ENCODE measurements at places on chromosomes 6 and 20.

GRCh38 chr6:9062596-9062995, 627.3 kb upstream of the SLC35B3 start:
- DNase-seq, result no peak

GRCh38 chr6:42452171-42453030, 675 bp upstream of the TRERF1 start:
- peak; percentile 42 for DNase-seq

DNA sequence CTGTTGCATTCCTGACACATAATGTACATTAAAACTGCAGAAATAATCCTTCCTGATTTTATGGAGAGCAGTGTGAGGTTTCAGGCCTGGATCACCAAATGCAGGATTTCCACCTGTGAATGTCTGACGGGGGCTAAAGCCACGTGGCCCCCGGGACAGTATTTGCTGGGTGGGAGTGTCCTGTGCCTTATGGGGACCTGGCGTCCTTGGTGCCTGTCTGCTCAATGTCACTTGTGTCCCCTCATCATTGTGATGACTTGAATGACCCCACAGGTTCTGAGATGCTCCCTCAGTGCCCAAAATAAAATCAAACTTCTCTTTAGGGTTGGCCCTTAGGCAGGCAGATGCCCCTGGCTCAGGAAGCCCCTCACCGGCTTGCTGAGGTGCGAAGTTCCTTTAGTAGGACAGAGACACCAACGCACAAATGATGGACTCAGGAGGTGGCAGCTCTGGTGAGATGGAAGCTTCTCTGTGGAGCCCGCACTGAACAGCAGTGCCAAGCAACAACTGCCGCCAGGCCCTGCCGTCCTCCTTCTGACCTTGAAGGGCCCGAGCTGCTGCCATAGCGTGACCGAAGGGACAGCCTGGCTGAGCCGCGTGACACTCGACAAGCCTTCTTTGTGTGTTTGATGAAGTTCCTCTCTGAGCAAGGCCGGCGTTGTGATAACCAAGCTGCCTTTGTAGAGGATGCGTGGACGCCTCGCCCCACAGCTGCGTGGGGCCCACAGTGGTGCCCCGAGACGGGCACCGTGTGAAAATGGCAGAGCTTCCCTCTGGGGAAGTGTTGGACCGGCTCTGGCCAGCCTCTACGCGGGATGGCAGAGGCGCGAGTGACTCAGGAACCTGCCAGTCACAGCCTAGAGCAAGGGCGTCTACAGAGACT, 30.9 kb downstream of the FRMD1 start:
- no peak for DNase-seq

DNA sequence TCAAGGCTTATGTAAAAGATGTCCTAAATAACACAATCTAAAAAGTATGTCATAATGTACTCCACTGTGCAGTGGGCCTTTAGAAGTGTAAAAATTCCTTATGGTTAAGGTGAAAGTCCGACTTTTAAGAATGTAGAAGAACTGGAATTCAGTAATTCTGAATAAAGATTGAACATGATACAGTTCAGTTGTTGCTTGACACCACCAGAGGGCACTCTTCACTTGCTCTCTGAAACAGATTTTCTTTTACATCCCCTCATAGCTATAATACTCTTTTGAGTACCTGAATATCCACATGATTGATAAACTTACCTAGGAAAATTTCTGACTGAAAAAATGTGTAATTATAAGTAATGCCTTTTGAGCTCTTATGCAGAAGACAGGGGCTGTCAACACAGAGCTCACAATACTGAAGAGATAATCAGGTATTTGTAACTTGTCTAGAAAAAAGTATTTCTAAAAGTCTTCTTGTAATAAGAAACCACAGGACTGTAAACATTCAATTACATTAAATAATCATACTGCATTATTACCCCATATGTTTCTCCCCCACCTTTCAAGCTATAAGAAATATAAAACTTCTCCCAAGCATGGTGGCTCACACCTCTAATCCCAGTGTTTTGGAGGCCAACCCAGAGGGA, 92.1 kb downstream of the POPDC3 start:
- peak; percentile 53 for DNase-seq

GRCh38 chr6:56699066-56699654, 56.5 kb upstream of the DST start:
- no peak for DNase-seq

GRCh38 chr6:88135578-88136114, 30.5 kb downstream of the CNR1 start:
- no peak for DNase-seq

- no peak for DNase-seq
These were observed 27.1 kb downstream of the COL20A1 start for GRCh38 chr20:63320041-63320511.

DNA sequence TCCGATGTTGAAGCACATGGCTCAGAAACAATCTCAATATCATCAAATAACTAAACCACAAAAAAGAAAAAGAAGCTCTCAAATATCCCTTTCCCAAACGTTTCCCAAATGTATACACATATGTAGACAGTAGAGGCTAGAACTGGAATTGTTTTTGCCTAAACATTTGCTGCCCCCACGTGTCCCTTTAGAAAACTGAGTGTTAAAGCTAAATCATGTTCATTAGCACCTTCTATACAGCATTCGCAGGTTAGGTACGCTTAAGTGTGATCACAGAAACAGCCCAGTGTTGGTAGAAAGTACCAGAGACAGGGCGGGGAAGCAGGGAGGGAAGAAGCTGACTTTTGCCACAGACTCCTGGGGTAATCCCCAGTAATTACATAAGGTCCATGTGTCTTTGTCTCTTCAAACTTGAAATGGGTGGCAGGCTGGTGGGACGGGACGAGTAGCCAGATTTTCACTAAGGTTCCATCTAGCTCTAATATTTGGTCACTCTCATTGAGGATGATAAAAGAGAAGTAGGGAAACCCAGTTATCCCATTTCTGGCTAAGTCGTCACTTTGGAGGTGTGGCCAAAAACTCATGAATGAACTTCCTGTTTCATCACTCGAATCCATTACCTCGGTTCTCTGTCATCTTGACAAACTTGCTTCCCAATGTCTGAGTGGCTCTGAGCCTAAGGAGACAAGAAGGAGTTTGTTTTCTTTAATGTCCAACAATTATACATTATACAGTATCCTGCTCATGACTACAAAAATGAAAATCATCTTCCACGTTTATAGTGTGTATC, 15.0 kb upstream of the TFAP2A start:
- DNase-seq, result no peak

DNA sequence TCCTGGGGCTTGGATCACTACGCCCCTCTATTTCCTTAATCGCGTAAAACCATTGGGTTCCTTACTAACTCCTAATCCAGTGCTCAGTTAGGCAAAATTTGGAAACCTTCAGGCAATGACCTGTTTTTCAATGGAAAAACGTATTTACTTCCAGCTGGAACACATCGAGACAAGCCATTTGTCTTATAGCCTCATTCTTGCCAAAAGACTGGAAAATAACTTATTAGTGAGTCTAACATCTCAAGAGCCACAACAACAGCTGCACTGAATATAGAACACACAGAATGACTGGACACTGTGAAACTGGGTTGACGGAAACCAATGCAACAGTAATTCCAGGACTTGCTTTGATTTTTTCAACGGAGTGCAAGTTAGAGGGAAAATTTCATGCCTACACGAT, 125.2 kb upstream of the MAP3K7 start:
- DNase-seq, result no peak

GRCh38 chr20:56857950-56858349, 228.8 kb downstream of the TFAP2C start:
- DNase-seq, result no peak

GRCh38 chr6:84357631-84358030, 130.2 kb upstream of the CEP162 start:
- no peak for DNase-seq

GRCh38 chr6:134995536-134995935, 45.6 kb upstream of the ALDH8A1 start:
- DNase-seq, result no peak

DNA sequence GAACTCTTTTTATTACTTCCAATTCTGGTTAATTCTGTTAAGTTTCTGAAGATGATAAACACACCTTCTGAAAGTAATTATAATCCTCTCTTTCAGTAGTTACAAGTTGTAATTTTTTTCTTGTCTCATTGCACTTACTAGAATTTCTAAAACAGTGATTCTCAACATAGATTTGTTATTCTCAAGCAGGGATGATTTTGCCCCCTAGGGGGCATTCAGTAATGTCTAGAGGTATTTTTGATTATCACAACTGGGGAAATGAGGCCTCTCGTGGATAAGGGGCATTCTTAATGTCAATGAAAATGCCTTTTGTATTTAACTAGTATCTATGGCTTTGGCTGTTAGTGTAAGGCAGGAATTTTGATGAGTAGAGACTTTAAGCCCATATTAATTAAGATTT, 39.4 kb upstream of the MAFB start:
- no peak for DNase-seq

DNA sequence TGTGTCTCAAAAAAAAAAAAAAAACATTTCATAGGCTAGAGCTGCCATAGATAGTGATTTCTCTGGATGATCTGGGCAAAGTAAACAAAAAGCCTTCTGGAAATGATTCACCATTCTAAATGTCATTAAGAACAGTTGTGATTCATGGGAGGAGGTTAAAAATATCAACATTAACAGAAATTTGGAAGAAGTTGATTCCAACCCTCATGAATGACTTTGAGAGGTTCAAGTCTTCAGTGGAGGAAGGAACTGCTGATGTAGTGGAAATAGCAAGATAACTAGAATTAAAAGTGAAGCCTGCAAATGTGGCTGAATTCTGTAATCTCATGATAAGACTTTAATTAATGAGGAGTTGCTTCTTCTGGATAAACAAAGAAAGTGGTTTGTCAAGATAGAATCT, 26.8 kb upstream of the MMP24 start:
- DNase-seq, result no peak

GRCh38 chr6:14506656-14507246, 389.2 kb downstream of the CD83 start:
- no peak for DNase-seq

DNA sequence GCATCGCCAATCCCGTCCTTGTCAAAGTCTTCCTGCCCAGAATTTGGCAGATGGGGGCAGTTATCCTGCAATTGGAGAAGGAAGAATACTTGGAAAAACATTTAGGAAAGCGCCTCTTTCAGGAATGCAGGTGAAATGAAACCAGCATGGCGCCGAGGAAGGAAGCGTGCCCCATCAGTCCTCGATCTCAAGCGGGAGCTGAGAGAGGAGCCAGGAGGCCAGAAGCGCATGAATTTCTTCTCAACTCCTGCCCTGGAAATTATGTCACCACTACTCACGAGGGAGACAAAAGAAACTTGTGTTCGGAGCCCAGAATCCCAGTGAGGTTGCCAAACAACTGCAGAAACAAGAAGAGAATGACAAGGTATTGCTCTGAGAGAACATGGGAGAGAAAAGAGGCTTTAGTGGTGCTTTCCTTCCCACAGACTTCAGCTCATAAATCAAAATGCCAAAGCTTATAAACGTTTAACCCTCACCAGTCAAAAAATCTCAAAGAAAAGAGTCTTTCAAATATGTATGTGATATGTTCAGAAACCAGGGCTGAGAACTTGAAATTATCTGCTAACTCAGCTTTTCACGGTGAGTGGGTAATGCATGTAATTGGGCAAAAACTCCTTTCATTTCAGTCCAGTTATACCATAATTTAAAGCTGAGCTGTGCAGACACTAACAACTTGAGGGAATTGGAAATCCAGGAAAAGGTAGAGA, 23.9 kb downstream of the THBS2 start:
- no peak for DNase-seq

DNA sequence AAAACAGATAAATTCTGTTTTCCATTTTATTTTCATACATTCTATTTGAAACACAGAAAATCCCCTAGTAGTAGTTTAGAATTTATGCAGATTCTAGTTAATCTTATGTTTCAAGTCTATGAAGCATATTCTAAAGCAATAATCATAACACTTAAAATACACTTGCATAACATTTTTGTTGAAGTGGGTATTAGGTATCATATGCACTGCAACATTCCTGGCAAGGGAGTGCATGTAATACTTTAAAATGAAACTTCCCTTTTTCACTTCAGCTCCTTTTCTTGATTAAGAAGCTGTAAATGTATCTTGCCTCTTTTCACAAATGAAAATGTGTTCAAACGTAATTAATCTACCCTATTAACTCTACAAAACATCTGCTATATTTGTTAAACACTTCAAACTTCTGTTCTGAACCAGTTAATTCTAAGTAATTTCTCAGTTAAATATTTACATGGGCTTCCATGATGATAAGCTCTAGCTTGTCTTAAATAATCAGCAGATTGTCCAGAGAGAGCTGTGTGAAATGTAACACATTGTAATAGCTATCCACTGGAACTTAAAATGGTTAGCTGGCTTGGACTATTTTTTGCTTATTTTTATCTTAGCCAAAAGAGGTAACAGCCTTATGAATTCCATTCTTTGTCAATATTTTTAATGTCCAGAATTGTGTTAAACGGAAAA, 192.8 kb downstream of the COL19A1 start:
- DNase-seq, result no peak

DNA sequence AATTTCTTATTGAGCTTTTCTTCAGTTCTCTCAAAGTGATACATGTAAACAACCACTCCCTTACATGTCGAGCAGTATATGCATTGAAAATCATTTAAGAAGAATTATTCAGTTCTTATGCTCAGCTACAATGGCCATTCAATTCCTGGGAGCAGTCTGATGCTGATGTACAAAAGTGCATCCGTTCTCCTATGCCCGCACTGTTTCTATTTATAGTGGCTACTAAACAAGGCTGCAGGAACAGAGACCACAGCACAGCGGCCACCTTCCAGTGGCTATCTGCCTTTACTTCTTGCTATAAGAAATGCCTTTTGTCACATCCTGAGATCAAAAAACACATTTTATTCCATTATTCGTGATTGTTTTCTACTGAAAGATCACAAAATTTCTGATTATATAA, 82.2 kb downstream of the FHL5 start:
- no peak for DNase-seq
